ENCODE measurements at places on chromosomes 7 and 10. TPM values are rescaled to one million over a fixed set of nuclear protein-coding genes. Genes with fewer than 3 reads are reported as not detected.

The ZCCHC24 gene
- total RNA-seq: 60.0 TPM

The CLIP2 gene
- total RNA-seq: 110 TPM

The TAF6 gene
- 71.8 TPM for total RNA-seq

The MARVELD1 gene
- total RNA-seq: 21.0 TPM

GRCh38 chr7:132131196-132131595 lies 445.1 kb downstream of the PLXNA4 start:
- no peak for DNase-seq

DNA sequence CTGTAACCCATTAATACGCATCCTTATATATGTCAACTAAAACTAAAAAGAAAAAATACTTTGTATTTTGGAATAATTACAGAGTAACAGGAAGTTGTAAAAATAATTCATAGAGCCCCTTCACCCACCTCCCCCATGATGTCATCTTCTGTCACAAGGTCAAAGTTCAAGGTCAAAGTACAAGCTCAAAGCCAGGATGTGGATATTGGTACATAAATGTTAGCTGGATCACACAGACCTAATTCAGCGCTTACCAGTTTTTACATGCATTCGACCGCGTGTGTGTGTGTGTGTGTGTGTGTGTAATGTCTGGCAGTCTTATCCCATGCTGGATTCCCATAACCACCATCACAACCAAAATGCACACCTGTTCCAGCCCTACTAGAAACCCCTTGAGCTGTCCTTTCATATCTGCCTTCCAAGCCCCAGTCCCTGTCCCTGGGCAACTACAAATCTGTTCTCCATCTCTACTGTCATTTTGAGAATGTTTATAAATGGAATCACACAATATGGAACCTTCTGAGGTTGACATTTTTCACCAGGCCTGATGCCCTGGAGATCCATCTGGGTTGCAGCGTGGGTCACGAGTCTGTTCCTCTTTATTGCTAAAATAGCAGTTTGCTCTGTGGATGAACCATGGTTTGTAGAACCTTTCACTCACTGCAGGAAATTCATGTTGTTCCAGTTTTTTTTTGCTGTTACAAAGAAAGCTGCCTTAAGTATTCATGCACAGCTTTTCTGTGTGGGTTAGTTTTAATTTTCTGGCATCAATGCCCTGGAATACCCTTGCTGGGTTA lies 153.6 kb upstream of the PITRM1 start:
- DNase-seq: no peak

GRCh38 chr7:24907311-24907886 lies 72.6 kb downstream of the OSBPL3 start:
- no peak for DNase-seq

GRCh38 chr7:20816372-20816959 lies 29.8 kb upstream of the SP8 start:
- no peak for DNase-seq

DNA sequence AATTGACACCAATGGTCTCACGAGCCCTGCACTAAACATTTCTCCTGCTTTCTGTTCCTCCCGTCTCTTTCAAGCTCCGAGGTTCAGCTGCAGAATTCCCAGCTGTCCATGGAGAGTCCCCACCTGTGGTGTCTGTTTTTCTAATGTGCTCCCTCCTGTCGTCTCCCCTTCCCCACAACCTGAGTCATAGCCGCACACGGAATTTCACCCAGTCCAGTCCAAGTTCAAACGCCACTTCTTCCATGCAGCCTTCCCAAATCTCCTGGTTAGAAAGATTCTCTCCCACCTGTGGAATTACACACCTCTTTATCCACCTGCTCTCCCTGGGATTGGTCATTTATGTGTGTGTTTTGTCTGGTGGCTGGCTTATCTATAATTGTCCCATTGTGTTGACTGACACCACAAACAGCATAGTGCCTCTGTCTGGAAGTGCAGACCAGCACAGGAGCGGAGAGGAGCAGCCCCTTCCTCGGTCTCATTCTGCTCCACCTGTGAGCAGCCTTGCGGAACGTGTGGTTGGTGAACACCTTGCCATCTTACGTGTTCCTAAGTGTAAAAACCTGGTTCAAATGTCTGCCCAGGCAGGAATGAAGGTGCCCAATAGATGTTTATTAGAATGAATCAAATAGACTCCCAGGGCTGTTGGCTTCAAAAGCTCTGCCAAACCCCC lies 3.3 kb upstream of the DIP2C start:
- no peak for DNase-seq

DNA sequence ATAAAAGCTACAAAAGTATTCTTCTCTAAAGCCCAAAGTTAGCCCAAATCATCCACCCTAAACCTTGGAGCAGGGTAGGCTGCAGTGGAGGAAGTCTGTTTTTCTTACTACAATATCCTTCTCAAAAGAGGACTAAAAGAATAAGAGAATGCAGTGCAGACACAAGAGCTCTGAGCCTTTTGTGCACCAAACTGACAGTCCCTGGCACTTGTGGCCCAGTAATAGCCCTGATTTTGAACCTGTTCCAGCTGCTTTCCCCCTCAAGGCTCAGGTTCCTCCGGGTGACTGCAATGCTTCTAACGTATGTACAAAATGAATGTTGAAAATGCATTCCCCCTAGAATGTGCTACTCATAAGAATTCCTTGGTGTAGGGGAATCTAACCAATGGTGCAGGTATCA lies 154.4 kb downstream of the JAZF1 start:
- no peak for DNase-seq

DNA sequence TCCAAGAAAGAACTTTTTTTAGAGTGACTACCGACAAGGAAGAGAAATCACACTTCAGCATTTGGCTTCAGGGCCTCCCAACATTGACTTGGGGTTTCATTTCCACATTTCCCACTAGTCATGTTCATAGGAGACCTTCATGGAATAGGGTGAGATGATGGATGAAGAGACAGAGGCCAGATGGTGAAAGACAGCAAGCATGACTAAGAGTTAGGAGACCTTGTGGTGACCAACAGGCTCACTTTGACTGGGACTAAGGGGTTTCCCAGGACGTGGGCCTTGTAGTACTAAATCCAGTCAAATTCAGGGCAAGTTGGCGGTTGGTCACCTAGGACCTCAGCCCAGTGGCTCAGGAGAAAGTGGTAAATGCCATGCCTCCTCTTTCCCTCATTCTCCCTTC lies 3.0 kb upstream of the GIMAP5 start:
- no peak for DNase-seq

GRCh38 chr7:100952641-100953040 lies 3.3 kb downstream of the MUC3A start:
- no peak for DNase-seq

All from endothelial cell (in vitro differentiated cells).